Activated naive CD8-positive, alpha-beta T cell treated with anti-CD3 and anti-CD28 coated beads, Interleukin-2, amount 10 ng/mL, durations not matched to agents 7 days and 5 days (primary cell): ENCODE measurements at places on chromosomes 2 and 18. TPM values are rescaled to one million over a fixed set of nuclear protein-coding genes. Genes with fewer than 3 reads are reported as not detected.

DNA sequence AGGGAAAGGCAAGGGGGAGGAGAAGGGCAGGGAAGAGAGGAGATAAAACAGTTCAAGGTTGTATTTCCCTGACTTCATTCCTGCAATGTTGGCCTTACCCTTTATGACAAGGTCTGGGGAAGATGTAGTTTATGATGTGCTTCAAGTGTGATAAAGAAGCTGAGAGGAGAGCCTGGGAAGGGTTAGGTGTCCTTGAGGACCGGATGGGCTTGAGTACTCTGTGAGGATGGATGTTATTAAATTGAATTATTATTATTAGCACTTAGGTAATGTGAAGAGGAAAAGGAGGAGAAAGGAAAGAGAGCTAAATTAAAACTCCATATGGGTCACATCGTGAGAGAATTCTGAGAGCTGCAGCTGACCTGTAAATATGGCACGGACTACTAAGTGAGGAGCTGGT is 719.4 kb upstream of the CELF4 start:
- DNase-seq = no peak
- no peak overlapping the region for H3K4me3 ChIP-seq
- no peaks in the 10 kb centered on the region for H3K4me1 ChIP-seq
- H3K27ac ChIP-seq = no peak overlapping the region
- H3K27me3 ChIP-seq = no peaks in the 10 kb centered on the region
- no peaks in the 10 kb centered on the region for H3K36me3 ChIP-seq

DNA sequence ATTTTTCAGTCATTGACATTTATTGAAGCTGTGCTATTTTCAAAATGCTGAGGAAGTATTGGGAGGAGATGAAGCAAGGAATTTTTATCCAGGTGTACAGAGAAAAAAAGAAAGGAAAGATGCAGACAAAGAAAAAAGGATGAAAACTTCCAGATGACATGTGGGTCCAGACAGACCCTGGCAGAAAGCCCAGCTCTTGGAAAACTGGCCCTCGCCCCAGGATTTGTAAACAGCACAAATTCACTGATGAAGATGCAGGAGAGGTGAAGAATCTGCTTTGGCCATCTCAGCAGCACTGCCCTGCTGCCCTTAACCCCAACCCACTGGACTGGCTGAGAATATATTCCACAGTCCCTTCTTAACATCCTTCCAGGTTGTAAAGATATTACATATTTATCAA is 12.5 kb downstream of the TACR1 start:
- H3K27me3 ChIP-seq = peaks cover 17% of the 10 kb centered on the region
- DNase-seq = no peak
- H3K36me3 ChIP-seq = no peaks in the 10 kb centered on the region
- H3K4me3 ChIP-seq = no peak overlapping the region
- no peaks in the 10 kb centered on the region for H3K4me1 ChIP-seq

GRCh38 chr18:72325307-72325706 is 218.8 kb downstream of the CBLN2 start:
- no peaks in the 10 kb centered on the region for H3K27me3 ChIP-seq
- H3K36me3 ChIP-seq = no peaks in the 10 kb centered on the region
- no peak for DNase-seq
- no peak overlapping the region for H3K27ac ChIP-seq
- no peak overlapping the region for H3K4me3 ChIP-seq
- H3K4me1 ChIP-seq = no peaks in the 10 kb centered on the region

DNA sequence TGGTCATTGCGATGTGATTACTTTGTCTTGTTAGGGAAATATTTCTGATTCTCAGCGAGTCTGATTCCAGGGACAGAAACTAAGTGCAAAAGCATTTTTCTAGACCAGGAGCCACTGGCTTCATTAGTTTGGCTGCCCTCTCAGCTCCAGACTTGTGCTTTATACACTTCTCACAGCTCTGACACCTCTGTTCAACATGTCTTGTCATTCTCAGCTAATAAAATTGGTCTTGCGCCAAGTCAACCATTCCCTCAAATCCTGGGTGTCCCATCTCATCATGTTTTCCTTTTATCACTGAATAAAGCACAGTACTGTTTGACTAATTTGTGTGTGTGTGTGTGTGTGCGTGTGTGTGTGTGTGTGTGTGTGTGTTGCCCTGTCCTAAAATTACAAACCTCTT is 215.5 kb upstream of the EPHA4 start:
- no peak overlapping the region for H3K4me3 ChIP-seq
- H3K36me3 ChIP-seq = no peaks in the 10 kb centered on the region
- H3K27ac ChIP-seq = no peak overlapping the region
- no peaks in the 10 kb centered on the region for H3K27me3 ChIP-seq
- DNase-seq = no peak
- no peaks in the 10 kb centered on the region for H3K4me1 ChIP-seq

GRCh38 chr2:219300022-219300421 is 9.2 kb downstream of the PTPRN start:
- H3K4me1 ChIP-seq = peaks cover 16% of the 10 kb centered on the region
- no peak for DNase-seq
- no peaks in the 10 kb centered on the region for H3K36me3 ChIP-seq
- no peak overlapping the region for H3K27ac ChIP-seq

DNA sequence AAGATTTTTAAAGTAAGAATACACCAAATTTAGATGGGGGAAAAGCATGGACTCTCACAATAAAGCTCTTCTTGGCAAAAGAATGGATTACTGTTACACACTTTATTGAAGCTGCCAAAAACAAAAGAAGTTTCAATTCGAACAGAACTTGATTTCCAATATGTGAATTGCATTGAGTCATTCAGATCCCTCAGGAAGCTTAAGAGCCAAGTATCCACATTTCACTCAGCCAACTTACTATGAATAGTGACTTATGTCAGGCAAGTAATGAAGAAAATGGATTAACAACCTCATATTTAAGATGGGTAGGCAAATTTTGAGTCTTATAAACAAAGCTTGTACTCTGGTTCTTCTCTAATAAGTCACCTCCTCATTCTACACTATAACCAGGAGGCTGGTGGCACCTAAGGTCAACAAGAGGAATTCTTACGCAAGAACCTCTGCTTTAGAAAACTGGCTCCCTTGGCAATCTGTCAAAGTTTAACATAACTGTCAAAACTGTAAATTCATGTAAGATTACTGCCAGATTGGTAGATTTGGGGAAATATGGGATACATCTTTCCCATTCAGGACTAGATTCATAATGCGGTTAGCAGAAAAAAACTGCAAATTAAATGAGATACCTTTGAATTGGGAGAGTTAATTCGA is 6.0 kb downstream of the HADHA start:
- H3K36me3 ChIP-seq = peaks cover 19% of the 10 kb centered on the region
- no peak overlapping the region for H3K4me3 ChIP-seq
- H3K27me3 ChIP-seq = no peaks in the 10 kb centered on the region
- H3K4me1 ChIP-seq = peaks cover 26% of the 10 kb centered on the region

GRCh38 chr18:65768120-65768778 is 17.4 kb downstream of the CDH7 start:
- H3K27me3 ChIP-seq = no peaks in the 10 kb centered on the region
- no peaks in the 10 kb centered on the region for H3K36me3 ChIP-seq
- no peak overlapping the region for H3K4me3 ChIP-seq
- no peaks in the 10 kb centered on the region for H3K4me1 ChIP-seq

GRCh38 chr2:129755786-129756185 is 223.7 kb upstream of the RAB6C start:
- peaks cover 5% of the 10 kb centered on the region for H3K27me3 ChIP-seq
- no peaks in the 10 kb centered on the region for H3K4me1 ChIP-seq
- H3K4me3 ChIP-seq = no peak overlapping the region
- no peak overlapping the region for H3K27ac ChIP-seq
- DNase-seq = no peak
- no peaks in the 10 kb centered on the region for H3K36me3 ChIP-seq

PLB1 gene
- 0.30 TPM for total RNA-seq

GPAT2 gene
- 14.0 TPM for total RNA-seq

C2orf92 gene
- 6.9 TPM for total RNA-seq

KHK gene
- 13.1 TPM for total RNA-seq

RGPD4 gene
- total RNA-seq = 0.31 TPM

ZNF385B gene
- not detected for total RNA-seq
